Renal cortical epithelial cell (primary cell): ENCODE measurements at places on chromosomes 11 and 22.

- DNase-seq = no peak
These were observed 2.5 kb downstream of the KCNJ4 start for GRCh38 chr22:38452373-38453065.

DNA sequence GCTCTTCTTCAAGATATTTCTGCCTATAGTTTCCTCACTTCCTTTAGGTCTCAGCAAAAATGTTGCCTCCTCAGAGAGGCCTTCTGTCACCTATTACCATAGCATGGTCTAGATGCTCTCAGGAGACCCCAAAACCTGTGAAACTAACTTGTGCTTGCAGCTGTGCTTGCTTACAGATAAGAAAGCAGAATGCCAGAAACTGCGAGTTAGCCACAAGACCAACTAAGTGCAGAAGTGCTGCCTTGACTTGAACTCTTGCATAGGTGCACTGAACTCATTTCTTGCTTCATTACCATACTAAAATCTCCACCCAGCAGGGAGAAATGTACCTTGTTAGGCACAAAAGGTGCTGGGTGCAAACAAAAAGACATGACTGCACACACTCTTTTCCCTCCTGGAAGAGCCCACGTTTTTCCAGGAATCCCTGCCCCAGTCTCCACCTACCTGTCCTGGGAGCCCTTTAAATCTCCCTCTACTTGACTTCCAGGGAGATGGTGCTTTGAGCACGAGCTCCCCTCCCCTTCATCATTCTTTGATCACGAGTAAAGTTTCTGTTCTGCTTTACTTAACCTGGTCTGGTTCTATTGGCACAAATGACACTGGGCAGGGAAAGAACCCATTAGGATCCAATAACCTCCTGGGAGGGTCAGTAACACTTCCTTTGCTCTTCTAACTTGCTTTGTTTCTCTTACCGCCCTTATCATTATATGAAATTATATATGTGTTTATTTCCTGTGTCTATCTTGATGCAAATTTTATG, 137.7 kb upstream of the DDI1 start:
- DNase-seq = no peak

DNA sequence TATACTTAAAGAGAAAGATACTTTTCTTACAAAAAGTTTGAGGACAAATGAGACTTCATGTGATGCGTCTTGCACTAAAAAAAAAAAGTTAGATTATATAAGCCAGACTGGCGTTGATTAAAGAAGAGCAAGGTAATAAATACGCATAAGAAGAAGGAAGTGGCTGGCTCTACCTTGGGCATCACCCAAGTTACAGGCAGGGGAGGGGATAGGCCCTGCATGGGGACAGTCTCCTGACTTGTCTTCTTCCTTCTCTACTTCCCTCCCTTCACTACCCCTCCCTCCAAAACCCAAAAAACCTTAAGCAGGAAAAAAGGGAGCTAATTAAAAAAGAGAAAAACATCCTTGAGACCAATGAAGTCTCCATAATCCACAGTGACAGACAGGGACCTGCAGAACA, 22.3 kb upstream of the TMA7B start:
- DNase-seq = no peak

- DNase-seq = no peak
These were observed 110.0 kb downstream of the TIMP3 start for GRCh38 chr22:32911503-32911902.

DNA sequence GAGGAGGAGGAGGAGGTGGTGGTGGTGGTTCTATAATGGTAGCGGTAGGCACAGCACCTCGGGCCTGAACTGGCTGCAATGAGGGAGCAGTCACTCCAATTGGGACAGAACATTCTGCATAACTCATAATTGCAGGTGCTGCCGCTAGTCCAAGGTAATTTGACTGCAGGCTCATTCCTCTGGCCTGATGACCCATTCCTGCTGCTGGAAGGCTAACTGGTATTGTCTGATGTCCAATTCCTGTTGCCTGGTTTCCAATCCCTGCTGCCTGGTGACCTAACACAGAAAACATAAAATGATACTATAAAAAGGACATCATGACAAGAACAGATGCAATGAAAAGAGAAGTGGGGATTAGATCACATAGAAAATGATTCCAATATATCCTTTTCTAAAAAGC, 7.9 kb upstream of the AGBL2 start:
- no peak for DNase-seq

DNA sequence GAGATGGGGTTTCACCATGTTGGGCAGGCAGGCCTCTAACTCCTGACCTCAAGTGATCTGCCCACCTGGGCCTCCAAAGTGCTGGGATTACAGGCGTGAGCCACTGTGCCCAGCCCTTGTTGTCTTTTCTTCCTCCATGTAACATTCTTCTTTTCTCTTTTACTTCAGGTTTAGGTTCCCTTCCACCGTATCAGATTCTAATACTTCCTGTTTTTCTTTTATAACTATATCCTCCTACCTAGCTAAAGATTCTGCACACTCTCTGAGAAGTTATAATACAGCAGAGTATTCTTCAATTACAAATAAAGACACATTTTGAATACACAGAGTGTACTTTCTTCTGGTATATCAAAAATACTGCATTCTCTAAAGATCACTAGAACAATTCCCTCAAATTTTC, 33.2 kb upstream of the GAB2 start:
- no peak for DNase-seq

DNA sequence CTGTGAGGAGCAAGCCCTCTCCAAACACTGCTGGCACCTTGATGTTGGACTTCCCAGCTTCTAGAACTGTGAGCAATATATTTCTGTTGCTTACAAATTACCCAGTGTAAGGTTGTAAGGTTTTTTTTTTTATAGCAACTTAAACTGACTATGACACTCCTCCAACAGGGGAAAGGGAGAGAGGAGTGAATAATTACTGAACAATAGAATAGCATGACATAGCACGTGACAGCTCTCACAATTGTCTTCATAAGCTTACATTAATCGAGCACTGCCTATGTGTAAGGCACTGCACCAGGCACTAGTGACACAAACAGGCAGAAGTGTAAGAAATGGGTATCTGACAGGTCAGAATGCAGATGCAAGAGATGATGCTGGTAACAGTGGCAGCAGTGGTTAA, 136.9 kb downstream of the FAT3 start:
- no peak for DNase-seq

DNA sequence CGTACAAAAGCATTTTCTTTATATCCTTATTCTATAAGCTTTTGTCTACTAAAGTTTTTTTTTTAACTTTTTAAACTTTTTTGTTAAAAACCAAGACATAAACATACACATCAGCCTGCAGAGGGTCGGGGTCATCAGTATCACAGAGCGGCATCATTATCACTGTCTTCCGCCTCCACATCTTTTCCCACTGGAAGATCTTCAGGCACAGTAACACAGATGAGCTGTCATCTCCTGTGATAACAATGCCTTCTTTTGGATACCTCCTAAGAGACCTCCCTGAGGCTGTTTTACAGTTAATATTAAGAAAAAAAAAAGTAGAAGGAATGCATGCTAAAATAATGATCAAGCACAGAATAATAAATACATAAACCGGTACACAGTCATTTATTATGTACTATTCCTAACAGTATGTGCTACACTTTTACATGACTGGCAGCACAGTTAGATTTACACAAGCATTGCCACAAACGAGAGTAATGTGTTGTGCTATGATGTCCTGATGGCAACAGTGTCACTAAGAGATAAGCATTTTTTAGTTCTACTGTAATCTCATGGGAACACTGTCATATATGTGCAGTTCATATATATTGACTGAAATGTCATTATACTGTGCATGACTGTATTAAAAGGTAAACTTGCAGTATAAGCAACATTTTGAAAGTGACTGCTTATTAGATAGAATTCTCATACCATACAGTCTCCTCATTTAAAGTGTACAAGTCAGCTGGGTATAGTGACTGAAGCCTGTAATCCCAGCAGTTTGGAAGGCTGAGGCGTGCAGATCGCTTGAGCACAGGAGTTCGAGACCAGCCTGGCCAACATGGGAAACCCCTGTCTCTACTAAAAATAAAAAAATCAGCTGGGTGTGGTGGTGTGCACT, 58.6 kb downstream of the KDM2A start:
- no peak for DNase-seq

DNA sequence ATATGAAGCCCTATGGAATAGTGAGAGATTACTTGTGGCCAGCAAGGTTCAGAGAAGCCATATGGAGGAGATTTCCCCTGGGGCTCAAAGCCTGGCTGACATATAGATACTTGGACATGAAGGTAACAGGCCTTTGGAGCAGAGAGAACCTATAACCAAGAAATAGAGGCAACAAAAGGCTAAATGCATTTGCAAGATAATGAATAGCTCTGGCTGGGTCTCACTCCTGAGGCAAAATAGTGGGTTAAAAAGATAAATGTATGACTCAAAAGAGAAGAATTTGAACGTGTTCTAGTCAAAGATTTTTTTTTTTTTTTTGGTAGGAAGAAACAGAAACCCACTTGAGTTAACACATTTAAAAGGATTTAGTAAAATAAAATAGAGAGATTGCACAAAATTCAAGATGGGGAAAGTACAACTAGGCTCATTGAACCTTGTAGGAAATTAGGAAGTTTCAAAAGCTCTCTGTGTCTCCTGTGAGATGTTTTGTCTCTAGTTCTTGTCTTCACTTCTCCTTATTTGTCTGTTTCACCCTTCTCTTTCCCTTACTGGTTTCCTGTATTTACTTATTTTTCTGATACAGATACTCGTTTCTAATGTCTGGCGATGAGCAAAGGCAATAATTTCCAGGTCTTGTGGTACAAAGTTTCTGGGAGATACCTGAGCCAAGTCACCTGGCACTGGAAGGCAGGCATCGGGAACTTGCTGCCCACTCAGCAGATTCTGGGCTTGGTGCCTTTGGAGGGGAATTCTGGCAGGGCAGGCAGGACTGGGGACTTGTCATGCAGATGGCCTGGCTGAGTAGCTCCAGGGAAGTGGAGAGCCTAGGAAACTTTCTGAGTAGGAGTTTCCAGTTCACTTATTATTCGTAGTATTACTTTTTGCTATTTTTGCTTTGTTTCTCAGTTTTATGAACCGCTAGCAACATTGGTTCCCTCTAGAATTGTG, 49.2 kb upstream of the SESN3 start:
- peak; percentile 62 for DNase-seq

- DNase-seq = no peak
These were observed 57.2 kb upstream of the ALDH3B2 start for GRCh38 chr11:67731583-67731982.

DNA sequence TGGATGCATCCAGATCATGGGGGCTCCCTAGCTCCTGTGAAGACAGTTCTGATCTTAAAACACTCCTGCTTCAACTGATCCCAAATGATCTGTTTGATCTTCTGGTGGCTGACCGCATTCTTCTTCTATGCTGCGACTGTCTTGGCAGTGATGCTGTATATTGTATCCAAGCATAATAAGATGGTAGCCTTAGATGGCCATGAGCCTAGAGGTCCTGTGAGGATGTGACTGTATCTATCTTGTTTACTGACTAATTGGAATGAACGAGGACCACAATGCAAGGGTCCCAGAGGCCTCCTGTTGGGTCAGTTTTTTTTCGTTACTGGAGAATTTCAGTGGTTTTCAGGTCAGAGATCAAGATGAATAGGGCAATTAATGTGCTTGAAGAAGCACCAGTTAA, 7.1 kb upstream of the MPEG1 start:
- no peak for DNase-seq

DNA sequence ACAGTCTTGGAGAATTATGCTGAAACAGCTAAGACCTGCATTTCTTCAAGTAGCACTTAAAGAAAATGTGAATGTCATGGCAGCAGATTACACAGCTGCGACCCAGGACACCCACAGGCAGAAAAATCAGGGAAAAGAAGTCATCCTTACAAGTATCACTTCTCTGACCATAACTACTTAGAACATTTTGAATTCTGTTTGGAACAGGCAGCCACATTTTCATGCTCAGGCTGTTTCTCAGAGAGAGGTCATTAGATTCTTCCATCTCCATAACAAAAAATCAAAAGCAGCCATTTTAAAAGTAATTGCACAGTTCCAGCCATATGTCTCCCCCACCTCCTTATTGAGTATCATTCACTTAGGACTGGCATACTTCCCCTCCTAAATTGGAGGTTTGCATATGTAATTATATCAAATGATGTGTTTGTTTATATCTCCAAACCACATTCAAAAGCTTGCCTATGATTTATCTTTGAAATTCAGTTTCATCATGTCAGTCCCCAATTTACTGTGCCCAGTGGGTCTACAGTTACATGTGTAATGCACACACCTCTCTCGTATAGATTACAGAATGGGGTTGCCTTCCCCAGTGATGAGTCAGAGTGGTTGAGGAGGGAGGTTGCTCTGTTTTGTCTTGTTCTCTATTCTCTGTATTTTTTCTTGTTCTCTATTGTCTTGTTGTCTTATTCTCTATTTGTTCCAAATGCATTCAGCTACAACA, 276.5 kb upstream of the MTNR1B start:
- DNase-seq = no peak

GRCh38 chr11:46277622-46278386, at the start of gene CREB3L1:
CREB3L1 (plus strand) TSS chr11:46277662; CDS start chr11:46278112, 450 bp downstream.
- DNase-seq = no peak

GRCh38 chr11:105468154-105468553, 141.7 kb upstream of the GRIA4 start:
- DNase-seq = no peak

DNA sequence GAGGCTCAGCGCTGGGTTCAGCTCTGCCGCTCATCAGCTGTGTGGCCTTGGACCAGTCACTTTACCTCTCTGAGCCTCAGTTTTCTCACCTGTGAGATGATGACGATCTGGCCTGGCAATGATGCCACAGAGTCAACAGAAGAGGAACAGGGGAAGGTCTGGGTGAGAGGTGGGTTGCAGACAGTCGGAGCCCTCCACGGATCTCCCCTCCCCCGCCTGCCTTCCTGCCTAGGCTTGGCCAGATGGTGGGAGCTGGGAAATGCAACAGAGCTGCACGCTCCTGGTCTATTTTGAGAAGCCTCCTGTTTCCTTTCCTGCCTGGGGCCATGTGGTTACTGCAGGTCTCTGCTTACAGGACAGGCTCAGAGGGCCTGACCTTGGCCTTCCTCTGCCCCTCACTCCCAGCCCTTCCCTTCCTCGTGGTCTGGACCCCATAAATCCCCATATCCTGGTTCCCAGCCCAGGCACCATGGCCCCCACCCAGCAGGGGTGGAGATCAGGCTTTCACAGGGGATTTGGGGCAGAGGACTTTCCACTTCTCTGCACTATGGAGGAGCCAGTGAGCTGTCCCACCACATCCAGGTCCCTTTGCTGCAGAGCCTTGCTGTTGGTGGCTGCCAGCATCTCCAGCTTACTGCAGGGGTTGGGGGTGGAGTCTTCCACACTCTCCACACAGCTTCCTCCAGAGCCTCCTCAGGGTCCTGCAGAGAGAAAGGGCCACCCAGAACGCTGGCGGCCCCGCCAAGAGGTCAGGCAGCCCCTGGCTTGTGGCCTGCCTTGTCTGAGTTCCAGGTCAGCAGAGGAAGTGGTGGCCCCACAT, 46.9 kb downstream of the C11orf96 start:
- no peak for DNase-seq

GRCh38 chr11:408154-409007, 6.4 kb downstream of the SIGIRR start:
- no peak for DNase-seq

DNA sequence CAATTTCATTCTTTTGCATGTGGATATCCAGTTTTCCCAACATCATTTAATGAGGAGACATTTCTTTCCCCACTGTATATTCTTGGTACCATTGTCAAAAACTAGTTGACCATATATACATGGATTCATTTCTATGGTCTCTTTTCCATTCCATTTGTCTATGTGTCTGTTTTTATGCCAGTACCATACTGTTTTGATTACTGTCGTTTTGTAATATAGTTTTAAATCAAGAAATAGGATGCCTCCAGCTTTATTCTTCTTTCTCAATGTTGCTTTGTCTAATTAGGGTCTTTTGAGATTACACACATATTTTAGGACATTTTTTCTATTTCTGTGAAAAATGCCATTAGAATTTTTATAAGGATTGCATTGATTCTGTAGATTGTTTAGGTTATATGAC, 177.5 kb upstream of the POU2AF2 start:
- DNase-seq = no peak
